Left lung (tissue), 14 donors: ENCODE measurements at places on chromosomes 11 and 22. TPM values are rescaled to one million over a fixed set of nuclear protein-coding genes. Genes with fewer than 3 reads are reported as not detected.
A peak's percentile ranks its signal among the peaks of the same experiment; 100 is the strongest.

DNA sequence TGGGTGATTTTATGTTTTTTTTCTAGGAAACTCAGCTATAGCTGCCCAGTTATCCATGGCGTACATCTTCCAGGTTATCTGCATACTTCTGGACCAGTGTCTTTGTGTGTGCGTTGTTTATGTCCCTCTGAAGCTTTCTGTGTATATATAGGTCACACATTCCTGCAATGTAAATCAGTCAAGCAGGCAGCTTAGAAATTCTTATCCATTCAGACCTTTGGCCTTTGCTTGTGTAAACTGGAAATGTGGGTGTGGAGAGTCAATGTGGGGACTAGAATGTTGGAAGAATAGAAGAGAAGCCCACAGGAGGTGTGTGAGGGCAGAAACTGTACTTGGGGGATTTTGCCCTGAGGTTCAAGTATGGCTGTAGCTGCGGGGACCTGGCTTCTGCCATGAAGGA, 51.7 kb downstream of the BARX2 start:
- no peaks in the 10 kb centered on the region for H3K27me3 ChIP-seq
- H3K4me1 ChIP-seq, result no peaks in the 10 kb centered on the region
- no peak overlapping the region for H3K4me3 ChIP-seq

- H3K4me1 ChIP-seq, result peaks cover 29% of the 10 kb centered on the region
- H3K27me3 ChIP-seq, result peaks cover 35% of the 10 kb centered on the region
- no peaks in the 10 kb centered on the region for H3K36me3 ChIP-seq
- H3K27ac ChIP-seq, result no peak within 1 kb of the TSS
- H3K4me3 ChIP-seq, result peak within 1 kb of the TSS; percentile 26
Measured at GRCh38 chr22:29315286-29316140, at the start of gene RASL10A. TSS of gene RASL10A (minus strand) at chr22:29315697. CDS start at chr22:29315246, 451 bp downstream.

- no peak for DNase-seq
- no peaks in the 10 kb centered on the region for H3K36me3 ChIP-seq
- no peak overlapping the region for H3K27ac ChIP-seq
- peaks cover 45% of the 10 kb centered on the region for H3K27me3 ChIP-seq
Measured at GRCh38 chr22:47779474-47779873, 1017.0 kb downstream of the TBC1D22A start.

GRCh38 chr11:110928391-110928790, 216.2 kb upstream of the ARHGAP20 start:
- no peaks in the 10 kb centered on the region for H3K27me3 ChIP-seq
- H3K27ac ChIP-seq, result no peak overlapping the region
- H3K4me1 ChIP-seq, result no peaks in the 10 kb centered on the region
- no peak for DNase-seq

DNA sequence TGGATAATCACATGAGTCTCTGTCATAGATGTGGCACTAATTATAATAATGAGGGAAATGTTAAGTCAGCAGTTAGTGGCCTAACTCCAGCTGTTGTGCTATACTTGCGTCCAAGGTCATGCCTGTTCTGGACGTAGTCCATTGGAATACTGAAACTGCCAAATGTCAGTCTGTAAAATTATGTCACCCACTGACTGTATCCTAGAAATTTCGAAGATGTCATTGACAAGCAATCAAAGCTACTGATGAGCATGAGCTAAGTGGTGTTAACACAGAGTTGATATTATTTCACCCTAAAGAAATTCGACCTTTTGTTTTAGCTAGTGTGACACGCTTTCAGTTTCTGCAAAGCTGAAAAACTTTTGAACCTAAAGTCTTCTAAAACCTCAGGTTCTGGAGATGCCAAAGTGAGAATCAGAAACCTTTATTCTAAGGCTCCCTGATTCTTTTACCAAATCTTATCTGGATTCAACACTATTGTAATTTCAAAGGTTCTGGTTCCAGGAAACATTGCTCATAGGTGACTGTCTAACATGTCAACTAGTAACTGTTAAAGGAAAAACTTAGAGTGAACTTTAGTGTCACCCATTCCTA, 14.9 kb upstream of the ME3 start:
- peaks cover 4% of the 10 kb centered on the region for H3K4me1 ChIP-seq
- no peak overlapping the region for H3K4me3 ChIP-seq
- H3K36me3 ChIP-seq, result no peaks in the 10 kb centered on the region
- DNase-seq, result no peak
- H3K27me3 ChIP-seq, result no peaks in the 10 kb centered on the region

- H3K27me3 ChIP-seq, result no peaks in the 10 kb centered on the region
- no peak overlapping the region for H3K27ac ChIP-seq
- no peak overlapping the region for H3K4me3 ChIP-seq
Measured at GRCh38 chr11:9982796-9983579, 311.0 kb downstream of the SBF2 start.

- H3K4me3 ChIP-seq, result no peak overlapping the region
- H3K27ac ChIP-seq, result no peak overlapping the region
- no peak for DNase-seq
Measured at GRCh38 chr11:119374632-119375336, 6.7 kb downstream of the USP2 start.

GRCh38 chr11:76796511-76797198, 13.5 kb downstream of the TSKU start:
- no peak for DNase-seq
- H3K4me3 ChIP-seq, result no peak overlapping the region
- H3K27ac ChIP-seq, result no peak overlapping the region
- peaks cover 3% of the 10 kb centered on the region for H3K4me1 ChIP-seq

GRCh38 chr11:70490208-70490607, 91.9 kb downstream of the CTTN start:
- H3K4me1 ChIP-seq, result no peaks in the 10 kb centered on the region
- peak; percentile 45 for DNase-seq
- H3K27ac ChIP-seq, result no peak overlapping the region
- H3K4me3 ChIP-seq, result no peak overlapping the region
- no peaks in the 10 kb centered on the region for H3K27me3 ChIP-seq
- no peaks in the 10 kb centered on the region for H3K36me3 ChIP-seq

- no peaks in the 10 kb centered on the region for H3K27me3 ChIP-seq
- no peak for DNase-seq
- no peaks in the 10 kb centered on the region for H3K36me3 ChIP-seq
- H3K27ac ChIP-seq, result no peak overlapping the region
- no peaks in the 10 kb centered on the region for H3K4me1 ChIP-seq
Measured at GRCh38 chr22:26768156-26768515, 110.7 kb downstream of the MIAT start.

DNA sequence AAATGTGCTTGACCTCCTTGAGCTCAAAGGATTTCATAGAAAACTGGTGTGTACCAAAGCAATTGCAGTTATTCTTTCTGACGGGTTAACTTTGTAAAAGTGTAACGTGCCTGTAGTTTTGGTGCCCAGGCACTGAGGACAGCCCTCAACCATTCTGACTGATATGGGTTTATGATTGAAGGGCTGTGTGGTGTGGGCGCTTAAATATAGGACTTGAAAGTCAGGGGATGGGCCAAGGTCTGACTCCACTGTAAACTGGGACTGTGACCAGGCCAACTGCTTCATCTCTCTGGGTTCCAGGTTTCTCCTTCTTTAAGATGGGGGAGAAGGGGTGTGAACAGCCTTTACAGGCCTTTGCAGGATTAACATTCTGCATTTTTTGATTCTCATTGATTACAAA, 191.1 kb upstream of the ARHGAP20 start:
- no peak for DNase-seq
- no peak overlapping the region for H3K4me3 ChIP-seq
- no peaks in the 10 kb centered on the region for H3K27me3 ChIP-seq
- no peaks in the 10 kb centered on the region for H3K4me1 ChIP-seq
- H3K27ac ChIP-seq, result no peak overlapping the region

DNA sequence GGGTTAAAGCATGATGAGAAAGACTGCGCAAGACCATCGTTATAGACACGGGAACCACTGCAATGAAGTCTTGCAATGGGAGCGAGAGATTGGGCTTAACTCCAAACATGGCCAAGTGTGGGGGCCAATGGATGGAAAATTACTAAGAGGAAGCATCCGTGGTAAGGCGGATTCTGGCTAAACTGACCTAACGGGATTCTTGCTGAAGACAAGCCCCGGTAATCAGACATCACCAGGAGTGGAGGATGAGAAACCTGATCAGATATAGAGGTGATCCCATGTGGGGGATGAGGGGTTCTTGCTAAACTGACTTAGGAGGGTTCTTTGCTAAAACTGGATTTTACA, 5.8 kb upstream of the SYNGR1 start:
- no peak overlapping the region for H3K4me3 ChIP-seq
- peaks cover 2% of the 10 kb centered on the region for H3K4me1 ChIP-seq
- H3K27me3 ChIP-seq, result peaks cover 2% of the 10 kb centered on the region
- no peak overlapping the region for H3K27ac ChIP-seq

- no peak overlapping the region for H3K4me3 ChIP-seq
- no peaks in the 10 kb centered on the region for H3K36me3 ChIP-seq
- no peak overlapping the region for H3K27ac ChIP-seq
- no peak for DNase-seq
Measured at GRCh38 chr11:74506823-74507222, 13.3 kb upstream of the LIPT2 start.

DNA sequence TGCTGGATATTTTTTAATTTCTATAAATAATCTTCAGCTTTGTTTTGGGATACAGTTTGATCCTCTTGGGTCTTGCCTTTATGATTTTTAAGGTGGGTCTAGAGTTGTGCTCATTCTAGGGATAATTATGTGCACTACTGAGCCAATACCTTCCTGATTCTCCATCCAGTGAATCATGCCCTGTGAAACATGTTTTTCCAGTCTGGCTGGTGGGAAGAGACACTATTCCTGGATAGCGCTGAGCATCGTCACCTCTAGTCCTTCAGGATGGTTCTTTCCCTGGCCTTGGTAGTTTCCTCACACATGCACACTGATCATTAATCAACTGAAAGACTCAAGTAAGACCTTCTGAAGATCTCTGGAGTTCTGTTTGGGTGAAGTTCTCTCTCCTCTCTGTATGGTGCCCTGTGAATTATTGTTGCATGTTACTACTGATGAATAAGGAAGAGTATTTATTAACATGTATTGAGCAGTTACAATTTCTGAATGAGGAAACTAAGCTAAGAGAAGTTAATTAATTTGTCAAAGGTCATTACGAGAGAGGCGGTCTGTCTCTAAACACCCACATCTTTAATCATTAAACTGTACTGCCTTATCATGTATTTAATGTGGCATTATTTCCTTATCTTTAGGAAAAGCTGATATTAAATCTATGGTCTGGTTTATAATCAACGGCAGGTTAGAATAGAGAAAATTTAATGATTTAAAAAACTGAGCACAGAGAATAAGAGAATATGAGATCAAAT, 39.1 kb upstream of the LIPT2 start:
- no peaks in the 10 kb centered on the region for H3K27me3 ChIP-seq
- no peaks in the 10 kb centered on the region for H3K36me3 ChIP-seq
- H3K27ac ChIP-seq, result no peak overlapping the region
- no peaks in the 10 kb centered on the region for H3K4me1 ChIP-seq

DNA sequence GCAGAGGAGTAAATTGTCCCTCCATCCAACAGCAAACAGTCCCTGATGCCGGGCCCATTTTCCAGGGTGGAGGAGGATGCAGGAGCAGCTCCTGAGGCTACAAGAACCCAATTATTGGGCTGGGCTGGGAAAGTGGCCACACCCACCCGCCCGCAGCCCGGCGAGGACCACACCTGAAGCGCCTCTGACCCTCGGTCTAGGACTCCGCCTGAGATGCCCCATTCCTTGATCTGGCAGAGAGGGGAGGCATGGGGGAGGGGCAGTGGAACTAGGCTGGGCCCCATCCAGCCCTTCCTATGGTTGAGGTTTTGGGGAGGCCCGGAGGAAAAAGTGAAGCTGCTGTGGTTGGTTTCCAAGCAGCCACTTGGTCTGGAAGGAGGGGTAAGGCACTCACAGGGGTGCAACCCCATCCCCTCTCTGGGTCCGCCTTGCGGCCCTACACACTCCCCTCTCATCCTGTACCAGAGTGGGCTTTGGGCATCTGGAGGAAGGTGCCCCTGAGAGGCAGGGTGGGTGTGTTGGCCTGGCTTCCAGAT, 2.4 kb upstream of the LGALS1 start:
- H3K27me3 ChIP-seq, result no peaks in the 10 kb centered on the region
- H3K4me3 ChIP-seq, result no peak overlapping the region
- H3K4me1 ChIP-seq, result peaks cover 53% of the 10 kb centered on the region
- no peak for DNase-seq

DNA sequence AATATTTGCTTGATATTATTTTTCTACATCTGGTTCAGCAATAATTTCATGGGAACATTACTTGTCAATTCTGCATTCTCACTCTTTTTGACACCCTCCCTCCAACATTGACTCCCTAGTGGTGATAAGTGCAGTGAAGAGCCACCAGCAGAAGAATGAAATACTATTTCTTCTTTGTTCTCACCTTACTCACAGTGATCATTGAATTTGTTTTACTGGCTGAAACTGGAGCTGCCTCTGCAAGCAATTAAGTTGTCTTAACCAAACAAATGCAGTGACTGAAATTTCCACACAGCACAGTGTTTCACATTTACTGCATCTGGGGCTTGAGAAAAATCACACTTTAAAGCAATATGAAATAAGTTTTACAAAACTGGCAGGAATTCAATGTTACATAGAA, 189.8 kb downstream of the JRKL start:
- H3K4me1 ChIP-seq, result no peaks in the 10 kb centered on the region
- DNase-seq, result peak; percentile 2
- no peaks in the 10 kb centered on the region for H3K27me3 ChIP-seq

- no peaks in the 10 kb centered on the region for H3K4me1 ChIP-seq
- H3K27ac ChIP-seq, result no peak overlapping the region
- no peak overlapping the region for H3K4me3 ChIP-seq
- DNase-seq, result no peak
- no peaks in the 10 kb centered on the region for H3K36me3 ChIP-seq
Measured at GRCh38 chr22:21025763-21026755, 6.3 kb downstream of the SLC7A4 start.

DNA sequence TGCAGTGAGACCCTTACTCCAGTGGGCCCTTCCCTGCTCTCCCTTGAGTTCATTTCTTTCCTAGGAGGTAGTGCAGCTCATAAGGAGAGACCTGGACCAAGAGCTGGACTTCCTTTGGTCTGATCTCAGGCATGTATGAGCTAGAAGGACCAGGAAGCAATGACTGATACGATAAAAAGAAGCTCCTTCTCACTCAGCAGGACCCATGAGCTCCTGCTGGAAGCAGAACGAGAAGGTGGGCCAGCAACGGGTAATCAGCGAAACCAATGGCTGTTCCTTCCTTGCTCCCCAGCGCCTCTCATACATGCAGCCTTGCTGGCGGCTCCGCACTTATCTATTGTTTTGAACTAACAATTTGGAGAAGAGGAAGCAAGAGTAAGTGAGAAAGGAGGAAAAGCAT, 56.8 kb downstream of the RPUSD4 start:
- no peak overlapping the region for H3K4me3 ChIP-seq
- no peaks in the 10 kb centered on the region for H3K27me3 ChIP-seq
- no peaks in the 10 kb centered on the region for H3K36me3 ChIP-seq
- no peak for DNase-seq

- no peak overlapping the region for H3K4me3 ChIP-seq
- no peaks in the 10 kb centered on the region for H3K27me3 ChIP-seq
- H3K27ac ChIP-seq, result no peak overlapping the region
- no peaks in the 10 kb centered on the region for H3K4me1 ChIP-seq
- H3K36me3 ChIP-seq, result no peaks in the 10 kb centered on the region
Measured at GRCh38 chr11:111357150-111358037, 21.7 kb downstream of the POU2AF1 start.

The KIRREL3 gene
- total RNA-seq, result not detected

The GRM5 gene
- total RNA-seq, result 0.08 TPM

The MMP12 gene
- 0.71 TPM for total RNA-seq

The MMP27 gene
- total RNA-seq, result not detected

The BRMS1 gene
- total RNA-seq, result 34.3 TPM

The ANKK1 gene
- total RNA-seq, result 0.39 TPM

The MS4A2 gene
- total RNA-seq, result 6.1 TPM

The HIC2 gene
- 3.4 TPM for total RNA-seq

The ARHGAP1 gene
- total RNA-seq, result 81.8 TPM

The ARHGAP20 gene
- 4.4 TPM for total RNA-seq

The DEUP1 gene
- 0.50 TPM for total RNA-seq

The ROM1 gene
- total RNA-seq, result 5.2 TPM
